ENCODE measurements at places on chromosomes 5 and 9. TPM values are rescaled to one million over a fixed set of nuclear protein-coding genes. Genes with fewer than 3 reads are reported as not detected.

- no peak for DNase-seq
These were observed at the start of gene GLRA1 for GRCh38 chr5:151924564-151925301. Gene GLRA1, minus strand, starts transcription at chr5:151924851. Its CDS starts 302 bp downstream, at chr5:151924549.

Gene SV2C
- 16.2 TPM for total RNA-seq

DNA sequence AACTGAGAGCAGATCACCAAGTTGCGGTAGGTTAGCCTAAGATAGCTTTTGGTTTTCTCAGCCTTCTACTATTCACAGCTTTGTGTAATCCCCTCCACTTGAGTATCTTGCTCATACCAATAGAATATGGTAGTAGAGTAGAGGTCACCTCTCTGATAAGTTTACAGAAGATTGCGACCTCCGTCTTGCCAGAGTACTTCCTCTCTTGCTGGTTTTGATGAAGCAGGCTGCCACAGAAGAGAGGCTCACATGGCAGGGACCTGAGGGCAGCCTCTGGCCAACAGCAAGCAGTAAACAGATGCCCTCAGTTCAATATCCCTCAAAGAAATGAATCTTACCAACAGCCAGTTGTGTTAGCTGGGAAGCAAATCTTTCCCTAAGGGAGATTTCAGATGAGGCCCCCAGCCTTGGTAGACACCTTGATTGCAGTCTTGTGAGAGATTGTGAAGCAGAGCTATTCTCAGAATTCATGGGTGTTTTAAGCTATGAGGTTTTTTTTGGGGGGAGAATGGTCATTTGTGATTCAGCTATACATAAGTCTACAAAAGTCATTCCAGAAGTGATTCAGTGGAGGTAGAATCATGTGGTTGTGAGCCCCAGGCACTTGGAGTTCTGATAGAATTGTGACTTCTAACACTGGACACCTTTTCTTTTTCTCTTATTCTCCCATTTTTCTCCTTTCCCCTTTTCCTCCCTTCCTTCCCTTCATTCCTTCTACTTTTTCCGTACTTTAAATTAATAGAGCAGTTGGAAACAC lies 22.7 kb upstream of the CDKN2B start:
- DNase-seq: no peak

GRCh38 chr9:129932303-129933151 lies 97.3 kb downstream of the USP20 start:
- DNase-seq: no peak

- DNase-seq: no peak
These were observed 9.2 kb downstream of the PCDH1 start for GRCh38 chr5:141869040-141869439.

DNA sequence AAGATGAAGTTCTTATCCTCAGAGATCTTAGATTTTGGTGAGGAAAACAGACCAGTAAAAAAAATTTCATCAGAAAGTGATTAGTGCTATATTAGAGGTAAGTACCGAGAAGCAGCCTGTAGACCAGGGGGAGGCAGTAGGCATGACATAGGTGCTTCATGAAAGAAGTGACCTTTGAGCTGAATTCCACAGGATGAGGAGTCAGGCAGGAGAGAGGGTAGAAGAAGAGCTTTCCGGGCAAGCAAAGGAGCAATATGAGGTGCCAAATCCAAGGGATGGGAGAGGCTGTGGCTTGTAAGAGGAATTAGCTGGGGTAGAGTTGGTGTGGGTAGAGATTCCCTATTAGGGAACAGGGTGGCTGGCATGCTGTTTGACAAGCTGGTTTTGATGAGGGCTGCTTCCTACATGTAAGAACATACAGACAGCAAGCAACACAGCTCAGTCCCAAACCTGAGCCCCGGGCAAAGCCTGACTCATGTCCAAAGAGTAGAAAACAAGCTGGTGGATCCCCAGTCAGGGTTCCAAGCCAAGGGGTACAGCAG lies 48.4 kb upstream of the PWWP2A start:
- no peak for DNase-seq

DNA sequence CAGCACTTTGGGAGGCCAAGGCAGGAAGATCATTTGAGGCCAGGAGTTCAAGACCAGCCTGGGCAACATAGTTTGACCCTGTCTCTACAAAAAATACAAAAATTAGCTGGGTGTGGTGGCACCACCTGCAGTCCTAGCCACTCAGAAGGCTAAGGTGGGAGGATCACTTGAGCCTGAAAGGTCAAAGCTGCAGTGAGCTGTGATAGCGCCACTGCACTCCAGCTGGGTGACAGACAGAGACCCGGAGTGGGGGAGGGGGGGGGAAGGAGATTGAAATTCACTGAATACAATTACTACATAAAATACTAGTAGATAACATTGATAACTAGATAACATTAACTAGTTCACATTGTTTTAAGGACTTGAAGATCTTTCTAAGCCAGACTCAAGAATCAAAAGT lies 345.6 kb downstream of the BNC2 start:
- no peak for DNase-seq

Gene C9
- total RNA-seq: 0.10 TPM

DNA sequence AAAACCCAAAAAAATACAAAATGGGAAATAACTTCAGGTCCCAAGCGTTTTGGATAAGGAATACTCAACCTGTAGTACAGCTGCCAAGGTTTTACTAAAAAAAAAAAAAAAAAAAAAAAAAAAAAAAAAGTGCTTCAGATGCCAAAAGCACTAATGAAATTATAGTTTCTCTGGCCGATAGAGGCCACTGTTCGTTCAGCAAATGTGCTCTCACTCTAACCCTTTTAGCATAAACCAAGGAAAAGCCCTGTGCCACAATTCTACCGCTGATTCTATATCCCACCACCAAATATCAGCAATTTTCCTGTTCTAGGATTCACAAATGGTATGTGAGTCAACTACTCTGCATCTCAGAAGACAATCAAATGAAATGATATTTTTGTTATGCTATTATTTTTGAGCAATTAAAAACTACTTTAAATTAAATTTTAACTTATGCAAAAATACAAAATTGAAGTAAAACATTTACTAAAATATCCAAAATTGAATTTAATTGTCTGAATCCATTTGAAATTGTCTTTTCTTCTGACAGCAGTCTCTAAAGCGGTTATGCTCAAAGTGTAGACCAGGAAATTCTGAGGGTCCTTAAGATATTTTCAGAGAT lies 79.8 kb downstream of the RICTOR start:
- DNase-seq: peak; percentile 70

Gene MAP1B
- 506 TPM for total RNA-seq

DNA sequence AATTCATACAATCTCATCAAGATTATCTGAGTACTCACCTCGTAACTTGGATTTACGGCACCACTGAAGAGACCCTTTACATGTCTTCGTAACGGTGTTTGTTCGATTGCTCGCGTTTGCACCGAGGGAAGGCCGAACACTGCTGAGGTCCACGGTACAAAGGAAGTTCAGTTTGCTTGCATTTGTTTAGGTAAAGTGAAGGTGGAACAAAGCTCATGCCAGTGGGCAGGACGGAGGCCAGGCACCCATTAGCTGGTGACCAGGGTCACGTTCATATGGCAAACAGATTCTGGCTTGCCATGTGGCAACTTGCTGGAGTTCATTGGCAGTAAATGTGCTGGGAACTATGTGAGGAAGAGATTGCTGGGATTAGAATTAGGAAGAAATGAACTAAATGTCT lies 164.8 kb downstream of the MACROH2A1 start:
- DNase-seq: no peak

Gene FAM221B
- total RNA-seq: not detected

DNA sequence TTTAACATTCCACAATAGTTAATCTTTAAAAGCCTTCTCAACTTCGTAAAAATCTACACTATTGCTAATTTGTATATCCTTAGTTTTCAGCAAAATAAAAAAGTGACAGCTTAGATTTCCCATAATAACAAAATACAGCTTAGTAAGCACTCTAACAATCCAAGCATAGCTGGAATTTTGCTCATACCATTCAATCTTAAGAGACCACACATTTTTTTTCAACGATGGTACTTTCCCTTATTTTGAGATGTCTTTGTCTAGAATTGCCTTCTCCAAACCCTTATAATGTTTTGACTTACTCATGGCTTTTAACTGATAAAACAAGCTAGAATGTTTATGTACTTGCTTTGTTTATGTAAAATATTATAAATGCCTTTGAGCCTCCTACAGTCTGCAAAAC lies 65.6 kb downstream of the HOMER1 start:
- no peak for DNase-seq

- DNase-seq: no peak
These were observed 60.1 kb downstream of the GALNT12 start for GRCh38 chr9:98867429-98868168.

DNA sequence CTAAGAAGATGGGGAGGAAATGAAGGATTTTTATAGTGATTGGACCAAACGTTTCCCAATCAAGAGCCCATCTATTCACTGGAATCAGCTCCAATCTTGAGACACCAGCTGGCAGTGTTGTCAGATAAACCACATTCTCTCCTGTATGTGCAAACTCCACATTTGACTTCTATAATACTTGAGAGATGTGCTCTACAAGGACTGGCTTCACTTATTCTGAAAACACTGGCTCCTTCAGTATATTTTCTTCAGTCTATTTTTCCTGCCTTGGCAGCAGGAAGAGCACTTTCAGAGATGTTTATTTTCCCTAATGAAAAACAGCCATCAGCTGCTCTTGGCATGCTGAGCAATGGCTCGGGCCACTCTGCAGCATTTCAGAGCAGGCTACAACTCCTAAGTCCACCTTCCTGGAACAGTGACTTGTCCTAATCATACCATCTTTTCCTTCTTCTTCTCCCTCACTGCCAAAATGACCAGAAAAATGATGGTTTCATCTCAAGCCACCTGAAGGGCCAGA lies 96.9 kb upstream of the FSTL4 start:
- no peak for DNase-seq

DNA sequence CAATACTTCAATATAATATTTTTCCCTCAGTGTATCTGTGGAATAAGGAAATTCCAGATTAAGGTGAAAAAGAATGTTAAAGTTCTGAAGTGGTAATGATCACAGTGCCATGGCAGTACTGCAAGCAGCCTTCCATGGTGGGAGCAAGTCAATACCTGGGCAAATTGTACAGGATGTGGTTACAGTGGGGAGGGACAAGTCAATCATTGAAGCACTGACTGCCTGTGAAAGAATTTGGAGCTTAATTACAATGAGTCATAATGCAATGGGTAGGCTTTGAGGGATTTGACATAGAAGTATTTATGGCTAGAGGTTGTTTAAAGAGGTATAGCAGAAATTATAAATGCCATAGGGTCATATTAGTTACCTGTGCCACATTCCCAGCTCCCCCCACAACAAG lies 786.5 kb upstream of the ACO1 start:
- DNase-seq: no peak

GRCh38 chr9:88567870-88568269 lies 32.9 kb downstream of the NXNL2 start:
- DNase-seq: no peak

DNA sequence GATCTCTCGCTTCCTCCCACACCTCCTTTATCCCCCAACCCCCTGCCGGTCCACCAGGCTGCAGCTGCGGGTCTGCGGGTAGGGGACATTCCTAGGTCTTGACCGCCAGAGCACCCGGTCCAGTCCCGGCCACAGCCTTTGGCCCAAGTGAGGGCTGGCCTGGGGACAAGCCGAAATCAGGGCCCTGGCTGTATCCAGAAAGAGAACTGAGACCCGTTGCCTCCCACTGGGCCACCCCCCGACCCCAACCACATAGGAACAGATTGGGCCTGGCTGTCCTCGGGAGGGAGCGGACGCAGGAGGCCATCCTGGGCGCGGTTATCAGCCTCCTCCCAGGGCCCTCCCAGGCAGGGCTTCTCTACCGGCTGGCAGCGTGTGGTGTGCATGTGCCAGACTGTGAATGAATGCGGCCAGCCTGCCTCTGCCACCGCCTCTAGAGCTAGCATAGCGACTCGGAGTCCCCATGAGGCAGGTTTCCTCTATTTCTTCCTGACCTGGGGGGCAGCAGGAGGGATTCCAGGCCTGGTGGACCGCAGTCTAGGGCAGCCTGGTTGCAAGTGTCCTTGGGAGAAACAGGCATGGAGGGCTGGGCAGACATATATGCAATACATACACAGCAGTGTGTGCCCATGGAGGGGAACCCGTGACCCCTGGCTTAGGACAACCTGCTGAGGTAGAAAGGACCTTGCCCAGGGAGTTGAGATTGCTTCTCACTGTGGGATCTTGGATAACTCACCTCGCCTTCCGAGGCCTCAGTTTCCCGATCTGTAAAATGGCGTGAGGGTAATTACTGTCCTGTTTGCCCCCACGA lies 1.2 kb downstream of the N4BP3 start:
- DNase-seq: peak; percentile 61

- DNase-seq: no peak
These were observed 10.7 kb downstream of the MARCHF6 start for GRCh38 chr5:10364186-10364689.

Gene KIF4B
- 0.20 TPM for total RNA-seq

Gene PCA3
- total RNA-seq: 0.50 TPM

GRCh38 chr9:128246471-128246870 lies 29.3 kb downstream of the GOLGA2 start:
- no peak for DNase-seq

GRCh38 chr5:144017631-144018030 lies 152.8 kb downstream of the YIPF5 start:
- no peak for DNase-seq

Gene ALDH1A1
- total RNA-seq: 26.4 TPM

GRCh38 chr5:135194573-135195269 lies 160.7 kb upstream of the PITX1 start:
- no peak for DNase-seq

Gene PCDHGA5
- 7.9 TPM for total RNA-seq

Gene C9orf50
- not detected for total RNA-seq

Measured in spinal cord (tissue), 10 donors.